H9 (cell line): ENCODE measurements at places on chromosomes 12 and 14.

DNA sequence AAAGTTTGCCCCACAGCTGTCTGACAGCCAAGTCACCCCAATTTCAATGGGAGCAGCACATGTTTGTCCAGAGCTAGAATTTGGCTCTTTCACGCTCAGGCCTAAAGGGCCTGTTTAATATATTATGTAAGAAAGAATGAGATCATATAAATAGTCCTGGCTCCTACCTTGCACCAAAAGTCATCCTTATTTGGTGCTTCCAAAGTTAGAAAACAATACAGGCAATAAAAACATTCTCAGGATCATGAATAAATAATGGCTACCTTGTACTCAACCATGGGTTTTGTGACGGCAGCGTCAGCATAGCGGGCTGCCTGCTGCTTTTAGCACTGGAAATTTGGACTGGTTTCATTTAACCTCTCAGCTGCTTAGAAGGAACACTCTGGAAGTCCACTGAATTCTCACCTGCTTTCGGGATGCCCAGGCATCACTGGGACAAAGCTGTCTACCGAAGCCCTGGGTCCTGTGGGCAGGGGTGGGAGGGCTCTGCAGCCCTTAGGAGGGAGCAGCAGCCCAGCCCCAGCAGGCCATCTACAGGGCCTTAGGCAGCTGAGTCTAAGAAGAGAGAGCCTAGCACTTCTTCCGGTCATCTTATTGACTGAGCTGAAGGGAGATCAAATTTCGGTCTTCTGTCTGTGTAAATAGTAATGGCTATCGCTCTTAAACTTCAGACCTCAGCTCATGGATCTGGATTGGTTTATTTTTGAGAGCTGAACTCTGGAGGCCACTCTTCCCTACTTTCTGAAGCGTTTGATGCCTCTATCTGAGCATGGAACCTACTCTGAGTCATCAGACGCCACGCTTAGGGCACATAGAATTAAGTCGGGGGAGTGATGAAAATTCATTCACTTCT lies 106.5 kb downstream of the SAMD4A start:
- DNase-seq: no peak

GRCh38 chr12:49874142-49874897 lies 29.4 kb downstream of the FAIM2 start:
- DNase-seq: no peak

DNA sequence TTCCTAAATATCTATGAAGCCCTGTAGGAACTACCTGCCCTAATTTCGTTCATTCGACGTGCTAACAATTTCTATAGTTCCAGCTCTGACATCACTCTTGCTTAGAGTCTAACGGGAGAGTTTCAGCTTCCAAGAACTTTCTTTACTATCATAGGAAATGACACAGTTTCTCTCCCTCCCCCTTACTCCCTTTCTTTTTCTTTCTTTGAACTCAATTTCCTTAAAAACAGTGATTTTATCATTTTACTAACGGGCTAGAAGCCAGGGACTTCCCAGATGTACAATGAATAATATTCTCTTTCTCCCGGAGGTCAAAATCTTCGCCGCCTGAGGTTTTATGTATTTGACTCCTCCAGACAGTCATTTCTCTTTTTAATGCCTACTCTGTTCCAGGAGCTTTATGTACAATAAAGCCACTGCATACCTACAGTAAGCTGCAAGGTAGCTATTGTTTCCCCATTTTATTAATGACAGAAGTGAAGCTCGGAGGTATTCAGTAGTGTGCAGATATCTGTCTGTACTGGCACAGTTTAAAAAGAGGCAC lies 15.7 kb downstream of the SMCO2 start:
- DNase-seq: no peak

DNA sequence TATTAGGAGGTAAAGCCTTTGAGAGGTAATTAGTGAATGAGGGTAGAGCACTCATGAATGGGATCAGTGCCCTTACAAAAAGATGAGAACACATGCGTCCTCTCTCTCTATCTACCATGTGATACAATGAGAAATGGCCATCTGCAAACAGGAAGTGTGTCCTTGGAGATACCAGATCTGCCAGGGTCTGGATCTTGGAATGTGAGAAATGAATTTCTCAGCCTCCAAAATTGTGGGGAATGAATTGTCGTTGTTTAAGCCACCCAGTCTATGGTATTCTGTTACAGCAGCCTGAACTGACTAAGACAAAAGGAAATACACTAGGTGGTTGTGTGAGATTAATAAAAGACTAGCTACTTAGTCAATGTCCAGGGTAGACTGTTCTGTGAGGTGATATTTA lies 366.6 kb downstream of the NELL2 start:
- no peak for DNase-seq

DNA sequence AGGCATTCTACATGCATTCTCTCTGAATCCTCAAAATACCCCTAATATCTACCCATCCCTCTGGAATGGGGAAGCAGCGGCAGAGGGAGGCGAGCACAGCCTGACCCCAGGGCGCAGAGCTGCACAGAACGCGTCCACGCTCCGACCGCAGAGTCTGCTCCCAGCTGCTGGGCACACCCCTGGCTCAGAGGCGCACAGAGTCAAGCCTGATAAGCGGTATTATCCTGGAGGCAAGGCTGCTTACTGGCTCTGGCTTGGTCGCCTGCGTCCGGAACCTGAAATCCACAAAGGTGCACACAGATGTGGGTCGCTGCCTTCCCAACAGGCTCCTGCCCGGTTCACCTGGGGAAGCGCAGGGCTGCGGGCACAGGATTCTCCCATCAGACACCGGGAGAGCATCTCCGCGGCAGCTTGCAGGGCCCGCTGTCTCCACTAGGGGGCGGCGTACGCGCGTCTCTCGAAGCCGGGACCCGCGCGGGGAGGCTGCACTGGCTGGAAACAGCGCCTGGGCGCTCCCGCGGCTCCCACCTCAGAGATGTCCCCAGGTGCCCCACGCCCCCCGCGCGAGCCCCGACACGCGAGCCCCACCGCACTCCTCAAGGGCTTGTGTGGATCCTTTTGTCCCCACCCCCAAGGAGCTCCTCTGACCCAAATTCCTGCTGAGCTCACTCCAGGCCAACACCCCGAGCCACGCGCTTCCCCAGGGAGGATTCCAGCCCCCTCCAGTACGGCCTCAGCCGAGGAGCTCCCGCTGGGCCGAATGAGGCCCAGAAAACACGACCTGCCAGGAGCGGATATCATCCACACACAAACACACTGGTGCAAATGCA lies 120.1 kb upstream of the FZD10 start:
- DNase-seq: peak; percentile 88

GRCh38 chr12:115013236-115013981 lies 329.4 kb upstream of the TBX3 start:
- peak; percentile 37 for DNase-seq

GRCh38 chr12:8466241-8466640 lies 10.5 kb downstream of the CLEC6A start:
- DNase-seq: no peak

DNA sequence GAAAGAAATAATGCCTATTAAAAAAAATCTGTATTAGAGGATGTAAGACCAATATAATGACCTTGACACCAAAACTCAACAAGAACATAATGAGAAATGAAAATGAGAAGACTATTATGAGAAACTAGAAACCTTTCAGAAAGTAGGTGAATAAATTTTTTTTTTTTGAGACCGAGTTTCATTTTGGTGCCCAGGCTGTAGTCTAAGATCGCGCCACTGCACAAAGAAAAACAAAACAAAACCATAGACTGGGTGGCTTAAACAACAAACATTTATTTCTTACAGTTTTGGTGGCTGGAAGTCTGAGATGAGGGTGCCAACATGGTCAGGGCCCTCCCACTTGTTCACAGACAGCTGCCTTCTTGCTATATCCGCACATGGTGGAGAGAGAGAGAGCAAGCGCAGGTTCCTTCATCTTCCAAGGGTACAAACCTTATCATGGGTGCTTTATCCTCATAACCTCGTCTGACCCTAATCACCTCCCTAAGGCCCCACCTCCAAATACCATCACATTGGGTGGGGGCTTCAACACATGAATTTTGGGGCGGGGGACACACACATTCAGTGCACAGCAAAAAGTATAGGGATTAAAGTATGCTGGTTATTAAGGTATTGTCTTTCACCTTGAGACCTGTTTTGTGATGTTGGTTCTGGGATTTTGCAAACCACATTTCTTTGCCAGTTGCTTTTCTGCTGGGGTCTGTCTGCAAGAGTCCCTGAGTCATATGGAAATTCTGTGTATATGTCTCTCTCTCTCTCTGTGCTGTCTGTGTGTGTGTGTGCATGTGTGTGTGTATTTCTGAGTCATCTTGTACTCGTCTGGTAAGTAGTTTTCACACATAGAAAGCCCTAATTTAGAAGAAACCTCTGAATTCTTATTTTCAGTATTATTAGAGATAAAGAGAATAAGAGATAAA lies 26.2 kb downstream of the ZCRB1 start:
- no peak for DNase-seq

DNA sequence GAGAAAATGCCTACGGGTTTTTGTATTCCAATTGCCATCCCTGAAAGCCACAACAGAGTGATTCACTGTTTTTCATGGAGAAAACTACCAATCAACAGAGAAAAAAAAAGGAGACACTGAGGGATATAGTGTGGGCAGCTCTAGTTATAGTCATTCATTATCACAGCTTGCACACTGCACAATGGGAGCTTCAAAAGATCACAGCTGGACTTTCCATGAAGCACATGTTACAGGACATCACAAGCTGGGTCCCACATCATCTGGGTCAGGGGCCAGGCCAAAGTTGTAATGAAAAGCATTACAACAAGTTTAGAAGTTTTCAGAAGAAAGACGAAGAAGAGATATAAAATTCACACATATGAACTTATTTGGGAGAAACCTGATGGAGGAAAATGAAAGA lies 41.5 kb downstream of the RERG start:
- no peak for DNase-seq

DNA sequence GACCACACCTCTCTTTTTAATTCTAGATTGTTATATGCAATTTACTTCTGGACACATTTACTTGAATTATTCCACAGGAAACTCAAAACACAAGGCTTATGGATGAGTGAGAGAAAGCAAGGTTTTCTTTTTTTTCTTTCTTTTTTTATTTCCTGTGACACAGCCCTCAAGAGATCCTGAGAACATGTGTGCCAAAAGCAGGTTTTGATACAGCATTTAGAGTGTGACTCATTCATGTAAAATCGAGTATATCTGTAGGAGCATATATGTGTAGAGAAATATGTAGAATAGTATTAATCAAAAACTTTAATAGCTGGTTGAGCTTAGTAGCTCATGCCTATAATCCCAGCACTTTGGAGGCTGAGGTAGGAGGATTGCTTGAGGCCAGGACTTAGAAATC lies 4.4 kb upstream of the MAX start:
- no peak for DNase-seq

- no peak for DNase-seq
Measured at GRCh38 chr12:55700255-55701018, 7.3 kb downstream of the ITGA7 start.

GRCh38 chr14:66884149-66884548 lies 305.1 kb upstream of the GARIN2 start:
- no peak for DNase-seq

DNA sequence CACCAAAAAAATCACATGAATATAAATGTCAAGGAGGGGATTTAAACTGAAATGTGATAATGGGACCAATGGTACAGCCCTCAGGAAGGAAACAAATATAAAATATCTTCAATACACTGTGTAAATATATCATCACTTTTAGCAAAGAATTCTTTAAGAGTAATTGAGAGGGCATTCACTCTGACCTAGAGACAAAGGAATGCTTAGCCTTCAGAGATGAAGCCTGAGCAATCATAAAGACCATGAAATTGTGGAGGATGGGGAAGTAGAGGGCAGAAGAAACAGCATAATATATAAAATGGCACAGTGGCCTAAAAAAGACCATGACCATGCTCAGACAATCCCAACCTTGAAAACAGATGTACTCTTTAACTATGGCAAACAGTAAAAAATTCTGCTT lies 20.4 kb downstream of the YAF2 start:
- no peak for DNase-seq

- no peak for DNase-seq
Measured at GRCh38 chr14:65853407-65853955, 441.0 kb downstream of the FUT8 start.

- DNase-seq: no peak
Measured at GRCh38 chr14:56996721-56997399, 186.6 kb upstream of the OTX2 start.

GRCh38 chr14:32443890-32444661 lies 115.0 kb downstream of the AKAP6 start:
- no peak for DNase-seq

- DNase-seq: no peak
Measured at GRCh38 chr12:6301721-6302120, 8.8 kb upstream of the PLEKHG6 start.

DNA sequence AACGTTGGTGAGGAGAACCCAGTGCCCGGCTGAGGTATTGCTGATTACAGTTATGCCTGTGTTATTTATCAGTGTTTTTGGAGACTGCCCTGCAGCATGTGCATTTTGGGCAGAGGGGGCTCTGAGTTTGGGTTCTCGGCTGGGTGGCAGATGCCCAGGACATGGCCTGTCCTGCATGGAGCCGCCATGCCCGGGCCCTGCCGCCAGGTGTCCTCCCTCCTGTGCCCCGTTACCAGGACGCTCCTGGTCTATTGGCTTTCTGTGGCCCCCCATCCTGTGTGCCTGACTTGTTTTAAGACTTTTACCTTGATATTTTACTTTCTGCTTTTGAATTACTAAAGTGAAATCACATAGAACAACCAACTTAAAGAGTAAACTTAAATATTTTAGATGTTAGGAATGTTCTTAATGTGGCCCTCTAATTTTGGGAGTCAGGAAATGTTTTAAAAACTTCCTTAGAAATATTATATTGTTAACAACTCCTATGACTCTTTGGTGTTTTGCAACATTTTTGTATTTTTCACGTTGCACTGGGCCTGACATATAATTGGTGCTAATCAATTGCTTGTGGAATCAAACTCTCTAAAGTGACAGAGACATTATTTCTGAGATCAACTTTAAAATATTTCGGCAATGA lies 51.8 kb downstream of the PRIMA1 start:
- peak; percentile 52 for DNase-seq

- DNase-seq: no peak
Measured at GRCh38 chr12:42270596-42270995, 32.5 kb upstream of the YAF2 start.

- DNase-seq: no peak
Measured at GRCh38 chr14:59482541-59483331, 1.5 kb downstream of the L3HYPDH start.

GRCh38 chr12:114275086-114275485 lies 130.9 kb downstream of the TBX5 start:
- DNase-seq: no peak
